Stimulated activated CD8-positive, alpha-beta memory T cell treated with anti-CD3 and anti-CD28 coated beads, Interleukin-2, amount 100 ng/mL, for 1 hour (primary cell): ENCODE measurements at places on chromosomes 5 and 9.

GRCh38 chr9:129613520-129614175 lies 7.3 kb downstream of the C9orf50 start:
- no peak for DNase-seq

DNA sequence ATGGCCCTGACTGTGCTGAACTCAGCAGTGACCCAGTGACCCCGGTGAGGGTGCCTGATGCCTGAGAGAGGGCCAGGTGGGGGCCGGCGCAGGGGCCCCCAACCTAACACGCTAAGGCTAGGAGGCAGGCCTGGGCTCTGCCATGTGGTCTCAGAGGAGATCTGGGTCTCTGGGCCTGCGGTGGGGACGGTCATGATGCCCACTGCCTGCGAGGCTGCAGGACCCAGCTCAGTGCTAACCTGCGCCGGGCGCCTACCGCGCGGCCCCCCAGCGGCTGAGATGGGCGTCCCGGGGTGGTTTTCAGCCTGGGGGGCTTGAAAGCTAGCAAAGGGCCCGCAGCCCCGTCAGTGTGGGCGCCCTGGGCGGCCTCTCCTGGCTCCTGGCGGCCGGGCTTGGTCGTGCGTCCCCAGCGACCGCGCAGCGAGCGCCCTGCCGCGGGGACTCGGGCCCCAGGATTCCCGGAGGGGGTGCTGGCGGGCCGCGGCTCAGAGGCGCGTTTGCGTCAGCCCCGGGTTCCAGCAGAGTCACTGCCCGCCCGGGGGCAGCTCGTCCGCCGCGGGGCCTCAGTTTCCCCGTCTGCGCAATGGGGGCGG lies 2.5 kb downstream of the EGFL7 start:
- DNase-seq = no peak

- no peak for DNase-seq
These were observed 163.8 kb downstream of the SYK start for GRCh38 chr9:90965226-90966030.

- no peak for DNase-seq
These were observed 23.7 kb downstream of the KIAA1191 start for GRCh38 chr5:176337913-176338312.

DNA sequence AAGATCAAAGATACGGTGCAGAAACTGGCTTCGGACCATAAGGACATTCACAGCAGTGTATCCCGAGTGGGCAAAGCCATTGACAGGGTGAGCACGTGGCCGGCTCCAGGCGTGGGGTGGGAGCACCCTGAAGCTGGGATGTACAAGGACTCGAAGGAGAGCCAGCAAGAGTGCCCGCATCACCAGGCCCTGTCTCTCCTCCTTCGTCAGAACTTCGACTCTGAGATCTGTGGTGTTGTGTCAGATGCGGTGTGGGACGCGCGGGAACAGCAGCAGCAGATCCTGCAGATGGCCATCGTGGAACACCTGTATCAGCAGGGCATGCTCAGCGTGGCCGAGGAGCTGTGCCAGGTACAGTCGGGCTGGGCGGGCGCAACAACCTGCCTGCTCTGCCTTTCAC lies 11.0 kb downstream of the NHP2 start:
- DNase-seq = no peak

DNA sequence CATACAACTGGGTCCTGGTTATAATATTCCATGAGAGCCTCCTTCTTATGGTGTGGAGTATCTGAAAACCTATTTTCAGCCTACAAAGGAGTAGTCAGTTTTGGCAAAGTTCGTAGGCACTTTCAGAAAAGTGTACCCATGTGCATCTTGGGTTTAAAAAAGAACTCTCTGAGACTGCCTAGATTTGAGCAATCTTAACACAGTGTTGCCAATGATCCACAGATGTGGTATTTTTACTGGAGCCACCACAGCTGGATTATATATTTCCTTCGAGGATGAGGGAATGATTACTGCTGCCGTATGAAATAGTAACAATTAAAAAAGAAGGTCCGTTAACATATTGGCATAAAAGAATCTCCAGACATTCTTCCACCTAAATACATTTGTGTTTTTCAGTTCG lies 1.1 kb downstream of the PALM2AKAP2 start:
- DNase-seq = no peak

DNA sequence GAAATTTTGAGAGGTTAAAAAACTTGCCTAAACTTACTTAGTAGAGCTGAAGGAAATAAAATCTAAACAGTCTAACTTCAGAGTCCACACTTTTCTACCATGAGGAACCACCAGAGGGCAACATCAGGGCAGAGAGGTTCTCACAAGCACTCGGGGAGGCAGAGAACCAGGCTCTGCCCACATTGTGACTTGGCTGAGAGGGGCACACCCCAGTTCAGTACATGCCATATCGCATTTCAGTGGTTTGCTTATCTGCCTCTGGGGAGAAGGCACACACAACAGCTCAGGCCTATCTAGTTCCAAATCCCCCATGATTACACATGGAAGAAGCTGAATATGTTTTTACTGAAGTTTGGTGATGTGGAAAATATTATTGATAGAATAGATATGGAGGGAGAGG lies 49.2 kb downstream of the EQTN start:
- no peak for DNase-seq

- no peak for DNase-seq
These were observed 6.9 kb upstream of the MEIKIN start for GRCh38 chr5:131952301-131952857.

DNA sequence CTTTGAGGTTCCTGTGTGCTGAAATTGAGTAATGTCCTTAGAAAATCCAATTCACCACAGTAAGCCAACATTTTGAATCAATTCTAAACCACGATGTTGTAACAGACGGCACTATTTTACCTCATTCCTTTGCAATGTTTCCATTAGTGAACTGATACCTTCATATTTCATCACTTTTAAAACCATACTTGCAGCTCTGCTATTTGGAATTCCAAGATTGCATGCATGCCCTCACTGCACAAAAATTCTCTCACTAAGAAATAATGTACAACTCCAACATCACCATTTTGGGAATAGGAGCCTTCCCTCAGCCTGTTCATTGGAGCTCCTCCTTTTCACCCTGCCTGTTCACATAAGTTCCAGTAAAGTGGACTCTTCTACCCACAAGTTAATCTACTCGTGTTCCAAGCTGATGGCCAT lies 74.8 kb upstream of the TGFBR1 start:
- no peak for DNase-seq
